ENCODE measurements at places on chromosomes 7 and 10.

DNA sequence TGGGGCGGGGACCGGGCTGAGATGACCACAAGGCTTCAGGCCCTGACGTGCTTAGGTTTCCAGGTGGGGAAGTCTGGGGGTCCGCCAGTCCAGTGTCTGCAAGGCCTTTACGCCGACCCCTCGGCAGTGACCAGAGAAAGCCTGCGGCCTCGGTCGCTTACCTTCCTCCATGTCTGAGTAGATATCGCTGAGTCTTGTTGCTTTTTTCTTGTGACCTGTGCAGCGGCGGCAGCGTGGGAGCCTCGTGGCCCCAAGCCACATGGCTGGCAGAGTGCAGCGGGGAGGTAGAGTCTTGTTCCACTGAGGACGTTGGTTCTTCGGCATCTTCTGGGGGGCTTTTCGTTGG, 329 bp downstream of the NOLC1 start:
- DNase-seq: peak; percentile 29

- DNase-seq: no peak
Measured at GRCh38 chr10:4003348-4003973, 218.5 kb upstream of the KLF6 start.

DNA sequence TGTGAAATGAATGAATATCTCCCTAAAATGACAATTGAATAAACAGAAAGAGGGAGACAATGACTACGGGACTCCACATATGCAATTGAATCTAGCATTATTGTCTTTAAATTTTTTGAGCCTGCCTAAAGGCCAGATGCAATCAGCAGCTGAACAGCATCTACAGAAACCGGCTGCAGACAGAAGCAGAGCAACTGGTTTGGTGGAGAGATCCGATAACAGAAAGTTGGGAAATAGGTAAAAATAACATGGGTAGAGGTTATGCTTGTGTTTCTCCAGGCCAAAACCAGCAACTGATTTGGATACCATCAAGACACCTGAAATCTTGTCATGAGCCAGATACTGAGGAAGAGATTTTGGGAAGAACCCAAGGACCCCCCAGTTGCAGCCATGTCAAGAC, 146.6 kb downstream of the ZNF33B start:
- DNase-seq: no peak

DNA sequence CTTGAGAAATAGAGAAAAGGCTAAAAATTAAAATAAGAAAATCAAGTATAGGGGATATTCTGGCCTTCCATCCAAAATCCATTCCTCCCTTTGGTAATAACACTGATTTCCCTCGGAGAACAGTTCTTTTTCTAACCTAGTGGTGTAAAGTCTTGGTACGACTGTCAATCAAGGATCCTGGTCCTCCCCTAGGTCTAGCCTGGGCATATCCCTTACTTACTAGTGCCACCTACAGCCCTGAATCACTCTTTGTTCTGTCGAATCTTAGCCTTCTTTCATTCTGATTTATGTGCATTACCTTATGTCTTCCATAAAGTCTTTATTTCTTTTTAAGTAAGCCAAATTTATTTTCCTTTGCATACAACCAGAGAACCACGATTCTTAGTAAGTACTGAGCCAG, 298.7 kb upstream of the LRRTM3 start:
- DNase-seq: peak; percentile 57

GRCh38 chr7:157444011-157444842, 107.4 kb downstream of the DNAJB6 start:
- no peak for DNase-seq

DNA sequence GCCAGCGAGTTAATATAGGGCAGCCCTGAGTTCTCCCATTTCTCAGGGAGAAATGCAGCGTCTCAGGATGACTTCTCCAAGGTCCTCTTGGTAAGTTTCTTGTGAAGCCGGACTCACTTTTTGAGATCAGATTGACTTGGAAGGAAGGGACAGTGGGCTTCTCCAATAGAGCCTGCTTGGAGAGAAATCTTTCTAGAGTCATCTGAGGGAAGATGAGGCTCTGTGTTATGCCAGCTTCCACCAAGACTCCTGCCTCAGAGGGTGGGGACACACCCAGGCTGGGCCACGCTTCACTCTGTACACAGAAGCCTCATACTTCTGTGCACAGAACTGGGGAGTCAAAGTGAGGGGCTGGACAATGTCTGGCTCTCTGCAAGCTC, 5.6 kb downstream of the C10orf105 start:
- no peak for DNase-seq

DNA sequence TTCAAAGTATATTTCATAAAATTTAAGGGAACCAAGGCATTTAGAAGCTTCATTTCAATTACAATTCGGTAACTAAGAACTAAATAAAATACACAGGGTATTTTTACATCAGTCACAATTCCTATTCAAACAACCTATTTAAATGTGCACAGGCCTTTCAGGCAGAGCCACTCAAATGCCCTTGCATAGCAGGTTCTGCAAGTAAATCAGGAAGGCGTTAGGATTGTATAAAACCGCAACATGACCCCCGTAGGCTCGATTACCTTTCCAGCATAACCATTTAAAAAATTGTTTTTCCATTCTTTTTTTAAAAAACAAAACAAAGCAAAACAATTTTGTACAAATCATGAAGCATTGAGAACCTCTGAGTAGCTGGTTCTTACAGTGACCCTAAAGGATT, 289.9 kb upstream of the SP8 start:
- no peak for DNase-seq

Measured in RWPE1 (cell line).